ENCODE measurements at places on chromosomes 2 and 18. TPM values are rescaled to one million over a fixed set of nuclear protein-coding genes. Genes with fewer than 3 reads are reported as not detected.

- peaks cover 20% of the 10 kb centered on the region for H3K4me1 ChIP-seq
- H3K36me3 ChIP-seq: no peaks in the 10 kb centered on the region
- DNase-seq: peak; percentile 88
- no peak overlapping the region for H3K4me3 ChIP-seq
Observed at GRCh38 chr2:148813603-148814065, 61.4 kb upstream of the KIF5C start.

DNA sequence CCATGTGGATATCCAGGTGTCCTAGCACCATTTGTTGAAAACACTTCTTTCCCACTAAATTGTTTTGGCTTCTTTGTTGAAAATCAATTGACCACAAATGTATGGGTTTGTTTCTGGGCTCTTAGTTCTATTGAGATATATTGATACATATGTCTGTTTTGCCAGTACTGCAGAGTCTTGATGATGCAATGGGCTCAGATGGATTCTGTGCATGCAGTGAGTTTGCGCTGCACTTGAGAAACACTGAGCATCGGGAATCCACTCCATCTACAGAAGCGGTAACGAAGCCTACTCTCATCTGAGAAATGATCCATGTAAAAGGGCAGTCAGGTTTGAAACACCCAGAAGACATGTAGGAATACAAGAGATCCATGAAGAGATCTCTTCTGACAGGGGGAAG lies 21.9 kb upstream of the DNAJC10 start:
- no peak overlapping the region for H3K27ac ChIP-seq
- H3K36me3 ChIP-seq: no peaks in the 10 kb centered on the region
- peaks cover 11% of the 10 kb centered on the region for H3K27me3 ChIP-seq
- DNase-seq: no peak
- no peaks in the 10 kb centered on the region for H3K4me1 ChIP-seq

DNA sequence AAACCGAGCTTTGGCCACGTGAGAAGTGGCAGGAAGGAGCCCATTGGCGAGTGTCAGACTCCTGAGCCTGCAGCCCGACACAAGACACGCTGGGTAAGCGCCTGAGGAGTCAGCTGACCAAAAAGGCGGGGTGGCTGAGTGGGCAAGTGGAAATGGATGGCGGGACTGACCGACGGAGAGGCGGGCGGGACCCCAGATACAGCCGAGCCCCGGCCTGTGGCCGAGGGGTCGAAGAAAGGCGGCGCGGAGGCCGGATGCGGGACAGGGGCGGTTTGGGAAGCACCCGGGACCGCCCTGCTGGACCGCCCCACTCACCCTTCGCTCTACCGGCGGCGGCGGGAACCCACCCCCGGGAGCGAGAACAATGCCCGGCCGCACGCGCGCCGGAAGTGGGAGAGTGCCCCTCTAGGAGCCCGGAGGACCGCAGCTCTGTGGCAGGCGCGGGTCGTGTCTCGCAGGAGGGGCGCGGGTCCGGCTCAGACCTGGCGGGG lies 22.8 kb downstream of the ZSCAN30 start:
- peak; percentile 72 for DNase-seq
- peaks cover 25% of the 10 kb centered on the region for H3K4me1 ChIP-seq
- H3K27ac ChIP-seq: peak overlapping the region; percentile 94
- H3K4me3 ChIP-seq: peak overlapping the region; percentile 79
- H3K36me3 ChIP-seq: peaks cover 41% of the 10 kb centered on the region

DNA sequence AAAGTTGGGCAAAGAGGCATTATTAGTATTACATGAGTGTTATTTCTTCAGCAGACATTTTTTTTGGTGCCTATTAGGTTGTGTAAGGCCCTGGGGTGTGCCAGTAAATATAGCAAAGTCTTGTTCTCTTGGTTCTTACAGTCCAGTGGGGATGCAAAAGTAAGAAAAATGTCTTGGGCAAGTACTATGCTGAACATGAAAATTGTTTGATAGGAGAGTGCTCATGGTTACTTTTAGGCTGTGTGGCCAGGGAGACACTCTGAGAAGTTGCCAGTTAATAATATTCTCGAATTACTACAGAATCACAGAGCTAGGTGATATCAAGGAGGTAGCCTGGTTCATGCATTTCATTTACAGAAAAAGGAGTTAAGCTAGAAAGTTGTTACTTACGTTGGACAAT lies 1.9 kb downstream of the AGFG1 start:
- H3K4me3 ChIP-seq: peak overlapping the region; percentile 90
- no peaks in the 10 kb centered on the region for H3K27me3 ChIP-seq
- peaks cover 7% of the 10 kb centered on the region for H3K36me3 ChIP-seq
- H3K4me1 ChIP-seq: peaks cover 47% of the 10 kb centered on the region
- no peak for DNase-seq

DNA sequence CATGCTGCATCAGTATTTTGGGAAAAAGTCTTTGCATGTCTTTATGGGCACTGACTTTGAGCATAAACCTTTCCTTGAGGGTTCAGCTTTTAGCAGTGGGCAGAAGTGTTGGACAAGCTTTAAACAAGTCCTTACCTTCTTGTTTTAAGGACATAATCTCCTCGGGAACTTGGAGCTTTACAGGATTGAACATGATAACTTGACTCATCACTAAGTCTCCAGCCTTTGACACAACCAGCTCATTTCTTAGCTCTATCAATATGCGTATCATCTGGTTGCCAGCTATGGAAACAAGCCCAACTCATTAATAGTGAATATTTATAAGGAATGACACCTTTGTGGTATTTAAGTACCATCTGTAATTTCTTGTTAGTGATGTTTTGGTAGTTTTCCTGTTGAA lies 21.0 kb upstream of the RAB27B start:
- no peaks in the 10 kb centered on the region for H3K36me3 ChIP-seq
- H3K4me1 ChIP-seq: peaks cover 5% of the 10 kb centered on the region
- no peak overlapping the region for H3K27ac ChIP-seq
- peaks cover 7% of the 10 kb centered on the region for H3K27me3 ChIP-seq
- no peak overlapping the region for H3K4me3 ChIP-seq
- no peak for DNase-seq

GRCh38 chr2:58047961-58048360 lies 1.4 kb downstream of the VRK2 start:
- H3K27ac ChIP-seq: peak overlapping the region; percentile 62
- no peak for DNase-seq
- H3K4me1 ChIP-seq: peaks cover 35% of the 10 kb centered on the region
- H3K27me3 ChIP-seq: no peaks in the 10 kb centered on the region
- H3K4me3 ChIP-seq: peak overlapping the region; percentile 87

GRCh38 chr2:103788389-103788788 lies 1026.6 kb downstream of the TMEM182 start:
- no peak overlapping the region for H3K27ac ChIP-seq

- H3K27me3 ChIP-seq: no peaks in the 10 kb centered on the region
- no peaks in the 10 kb centered on the region for H3K4me1 ChIP-seq
- no peak for DNase-seq
- no peak overlapping the region for H3K27ac ChIP-seq
- H3K36me3 ChIP-seq: no peaks in the 10 kb centered on the region
Observed at GRCh38 chr18:38241736-38242135, 676.1 kb upstream of the CELF4 start.

DNA sequence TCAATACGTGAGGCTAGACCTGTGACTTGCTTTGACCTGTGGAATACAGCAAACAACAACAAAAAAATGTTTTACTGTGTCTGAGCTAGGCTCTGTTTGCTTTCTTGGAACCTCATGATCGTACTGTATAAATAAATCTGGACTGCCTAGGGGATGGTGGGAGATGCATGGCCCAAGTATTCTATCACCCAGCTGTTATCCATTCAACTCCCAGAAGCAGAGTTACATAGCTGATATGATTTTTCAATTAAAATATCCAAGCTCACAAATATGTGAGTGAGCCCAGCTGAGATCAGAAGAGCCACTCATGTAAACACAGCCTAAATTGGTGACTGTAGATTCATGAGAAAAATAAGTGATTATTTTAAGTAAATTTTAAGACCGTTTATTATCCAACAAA lies 154.1 kb upstream of the THUMPD2 start:
- peaks cover 8% of the 10 kb centered on the region for H3K4me1 ChIP-seq
- H3K36me3 ChIP-seq: no peaks in the 10 kb centered on the region
- DNase-seq: no peak
- no peak overlapping the region for H3K27ac ChIP-seq
- no peak overlapping the region for H3K4me3 ChIP-seq

GRCh38 chr2:71675296-71675695 lies 221.9 kb downstream of the DYSF start:
- H3K36me3 ChIP-seq: no peaks in the 10 kb centered on the region
- no peaks in the 10 kb centered on the region for H3K4me1 ChIP-seq
- no peak overlapping the region for H3K4me3 ChIP-seq
- H3K27ac ChIP-seq: no peak overlapping the region

DNA sequence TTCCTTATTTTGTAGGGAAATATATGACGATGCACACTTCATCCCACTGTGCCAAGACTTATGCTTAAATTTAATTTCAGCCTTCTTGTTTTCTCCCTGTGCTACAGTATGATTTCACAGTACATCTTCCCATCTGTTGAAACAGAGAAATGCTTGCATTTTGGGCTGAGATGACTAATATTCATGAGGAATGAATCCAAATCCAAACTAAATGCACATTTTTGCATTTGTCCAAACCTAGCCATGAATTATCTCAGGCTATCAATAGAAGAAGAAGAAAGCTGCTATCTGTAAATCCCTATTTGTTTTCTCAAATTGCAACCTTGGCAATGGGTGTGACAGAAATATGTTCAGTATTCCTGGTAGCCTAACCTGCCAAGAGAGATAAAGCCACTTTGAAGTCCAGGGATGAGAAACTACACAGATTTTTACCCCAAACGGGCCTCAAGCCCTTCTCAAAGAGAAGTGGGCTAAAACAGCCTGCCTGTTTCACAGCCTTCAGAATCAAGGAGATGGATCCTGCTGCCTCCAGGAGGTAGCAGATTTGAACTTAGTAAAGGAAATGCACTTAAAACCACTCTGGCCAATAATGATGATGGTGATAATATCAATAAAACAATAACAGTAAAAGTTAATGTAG lies 306.9 kb upstream of the NT5C1B start:
- DNase-seq: no peak
- no peaks in the 10 kb centered on the region for H3K27me3 ChIP-seq
- H3K4me1 ChIP-seq: no peaks in the 10 kb centered on the region
- H3K4me3 ChIP-seq: no peak overlapping the region

DNA sequence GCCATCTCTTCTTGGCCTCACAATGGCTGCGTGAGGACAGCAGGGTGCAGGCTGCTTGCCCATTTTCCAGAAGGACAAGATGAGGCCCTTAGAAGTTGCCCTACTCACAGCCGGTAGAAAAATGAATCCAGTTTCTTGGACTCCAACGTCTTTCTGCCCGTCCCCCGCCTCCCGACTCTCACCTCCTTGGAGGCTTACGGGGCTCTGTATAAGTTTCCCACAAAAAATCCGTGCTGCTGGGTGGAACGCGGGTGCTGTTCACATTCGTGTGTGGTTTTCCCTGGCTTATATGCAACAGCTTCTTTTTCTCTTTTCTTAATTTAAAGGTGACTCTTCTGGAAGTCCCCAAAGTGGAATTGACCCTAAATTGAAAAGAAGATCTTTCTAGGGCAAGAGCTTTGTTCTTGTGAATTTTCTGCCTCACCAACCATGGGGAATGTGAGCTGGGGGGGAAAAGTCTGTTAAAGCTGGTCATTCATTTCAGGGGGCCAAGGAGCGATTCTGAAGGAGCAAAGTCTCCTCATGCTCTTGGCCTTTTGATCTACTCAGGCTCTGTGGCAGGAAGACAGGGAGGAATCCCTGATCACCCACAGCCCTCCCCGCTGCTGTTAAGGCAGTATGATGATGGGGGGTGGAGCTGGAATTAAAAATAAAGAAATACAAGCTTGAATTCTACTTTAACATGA lies 51.3 kb downstream of the DDX1 start:
- H3K36me3 ChIP-seq: peaks cover 28% of the 10 kb centered on the region
- no peaks in the 10 kb centered on the region for H3K4me1 ChIP-seq
- H3K27ac ChIP-seq: no peak overlapping the region
- DNase-seq: no peak
- H3K27me3 ChIP-seq: no peaks in the 10 kb centered on the region

GRCh38 chr2:130843321-130843985 lies 6.7 kb downstream of the ARHGEF4 start:
- no peak for DNase-seq
- no peak overlapping the region for H3K27ac ChIP-seq
- H3K4me3 ChIP-seq: no peak overlapping the region
- no peaks in the 10 kb centered on the region for H3K4me1 ChIP-seq

GRCh38 chr2:25312958-25313710 lies 28.6 kb downstream of the DNMT3A start:
- H3K27ac ChIP-seq: peak overlapping the region; percentile 96
- peak; percentile 58 for DNase-seq
- peak overlapping the region; percentile 88 for H3K4me3 ChIP-seq

- H3K27ac ChIP-seq: no peak overlapping the region
- DNase-seq: no peak
- H3K4me1 ChIP-seq: no peaks in the 10 kb centered on the region
- no peak overlapping the region for H3K4me3 ChIP-seq
Observed at GRCh38 chr2:174350593-174351181, 15.9 kb downstream of the SP9 start.

GRCh38 chr2:17845806-17846205 lies 29.5 kb downstream of the MSGN1 start:
- H3K36me3 ChIP-seq: no peaks in the 10 kb centered on the region
- no peak for DNase-seq
- H3K27me3 ChIP-seq: peaks cover 3% of the 10 kb centered on the region
- no peaks in the 10 kb centered on the region for H3K4me1 ChIP-seq
- H3K27ac ChIP-seq: no peak overlapping the region
- H3K4me3 ChIP-seq: no peak overlapping the region

- no peaks in the 10 kb centered on the region for H3K4me1 ChIP-seq
- no peak for DNase-seq
- H3K4me3 ChIP-seq: no peak overlapping the region
- no peaks in the 10 kb centered on the region for H3K36me3 ChIP-seq
- no peak overlapping the region for H3K27ac ChIP-seq
- H3K27me3 ChIP-seq: peaks cover 3% of the 10 kb centered on the region
Observed at GRCh38 chr2:235552671-235553070, 58.8 kb downstream of the AGAP1 start.

DNA sequence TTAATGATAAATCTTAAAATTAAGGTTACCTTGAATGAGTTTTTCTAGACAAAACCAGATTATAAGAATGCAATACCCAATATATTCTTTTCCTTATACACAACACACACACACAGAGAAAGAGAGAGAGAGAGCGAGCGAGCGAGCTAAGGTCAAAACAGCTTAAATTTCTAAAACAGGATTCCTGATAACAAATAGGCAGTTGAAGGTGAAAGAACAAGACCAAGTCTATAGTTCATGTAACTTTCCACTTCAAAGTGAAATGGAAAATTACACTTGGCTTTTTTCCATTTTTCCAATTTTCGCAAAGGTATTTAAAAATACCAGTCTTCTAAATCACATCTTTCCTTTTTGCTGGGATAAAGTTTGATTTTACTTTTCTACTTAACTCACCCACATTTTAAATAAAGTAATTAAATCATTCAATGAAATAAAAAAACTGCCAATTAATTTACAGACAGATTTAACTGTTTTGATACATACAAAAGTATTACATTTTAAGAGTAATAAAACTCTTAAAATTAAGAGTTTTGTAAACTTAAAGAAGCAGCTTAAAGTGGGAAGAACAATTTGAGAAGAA lies 98.8 kb downstream of the COBLL1 start:
- no peak for DNase-seq
- H3K4me3 ChIP-seq: no peak overlapping the region
- H3K4me1 ChIP-seq: no peaks in the 10 kb centered on the region

Gene TM4SF20
- total RNA-seq: not detected

Gene SETBP1
- total RNA-seq: 10.4 TPM

Gene ACOXL
- 0.14 TPM for total RNA-seq

Gene TRIM43
- total RNA-seq: not detected

Gene CXCR1
- total RNA-seq: not detected

Gene GPR45
- not detected for total RNA-seq

Gene CD226
- 41.7 TPM for total RNA-seq

Gene CHRNG
- total RNA-seq: not detected

Data from activated CD8-positive, alpha-beta T cell treated with anti-CD3 and anti-CD28 coated beads for 36 hours (primary cell).